ENCODE measurements at places on chromosomes 2 and 18.

- no peak for DNase-seq
These were observed 180.9 kb upstream of the ALKAL2 start for GRCh38 chr2:468648-469336.

GRCh38 chr2:159941729-159942128, 120.7 kb downstream of the PLA2R1 start:
- DNase-seq = no peak

- DNase-seq = no peak
These were observed 29.7 kb downstream of the MAP3K2 start for GRCh38 chr2:127358044-127358443.

- DNase-seq = no peak
These were observed 41.0 kb downstream of the SLC66A3 start for GRCh38 chr2:11196246-11196645.

- DNase-seq = peak; percentile 47
These were observed 88.8 kb upstream of the ASB18 start for GRCh38 chr2:236352761-236353593.

- no peak for DNase-seq
These were observed 13.3 kb downstream of the DAPL1 start for GRCh38 chr2:158808426-158808825.

GRCh38 chr2:236367506-236368289, 103.5 kb upstream of the ASB18 start:
- no peak for DNase-seq

- no peak for DNase-seq
These were observed 242.9 kb downstream of the ZNF516 start for GRCh38 chr18:76252139-76252538.

- DNase-seq = no peak
These were observed 50.6 kb downstream of the PMAIP1 start for GRCh38 chr18:59950215-59950944.

- DNase-seq = no peak
These were observed 39.6 kb downstream of the REV1 start for GRCh38 chr2:99450199-99450598.

GRCh38 chr2:161991991-161992390, 82.0 kb downstream of the DPP4 start:
- no peak for DNase-seq

GRCh38 chr18:63684718-63685117, 18.0 kb upstream of the SERPINB11 start:
- DNase-seq = no peak

DNA sequence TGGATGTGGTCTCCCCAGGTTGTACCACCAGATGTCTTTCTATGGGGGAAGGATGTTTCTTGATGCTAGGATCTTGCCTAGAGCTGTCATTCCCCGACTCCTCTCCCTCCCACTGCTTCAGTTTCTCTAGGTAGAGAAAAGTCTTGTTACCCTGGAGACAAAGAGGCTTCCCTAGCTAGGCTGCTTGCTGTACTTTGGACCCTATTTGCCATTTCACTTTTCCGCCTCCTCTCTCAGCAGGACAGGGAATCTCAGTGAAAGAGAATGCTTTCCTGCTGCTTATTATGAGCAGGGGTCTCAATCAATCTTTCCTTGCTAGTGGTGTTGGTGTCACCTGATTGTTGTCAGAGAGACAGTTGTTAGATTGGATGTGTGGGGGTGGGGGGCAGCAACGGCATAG, 818.8 kb upstream of the GYPC start:
- DNase-seq = no peak

GRCh38 chr2:8159211-8159965, 522.5 kb upstream of the ID2 start:
- no peak for DNase-seq

GRCh38 chr2:54161660-54162424, 46.4 kb downstream of the ACYP2 start:
- DNase-seq = peak; percentile 26

DNA sequence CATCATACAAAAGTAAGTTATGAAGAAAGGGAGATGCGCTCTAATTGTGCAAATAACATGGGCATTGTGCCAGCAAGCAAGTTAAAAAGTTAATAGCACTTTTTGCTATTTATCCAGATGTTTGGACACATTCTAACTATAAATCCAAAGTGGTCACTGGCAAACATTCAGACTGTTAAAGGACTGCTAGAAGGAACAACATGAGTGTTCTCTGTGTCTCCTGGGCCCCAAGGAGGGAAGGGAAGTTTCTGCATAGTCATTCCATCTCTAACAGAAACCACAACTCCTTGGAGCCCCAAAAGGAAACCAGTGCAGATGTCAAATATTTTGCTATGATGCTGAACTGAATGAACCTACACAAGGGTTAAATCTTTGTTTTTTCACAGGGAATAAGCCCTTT, 213.3 kb upstream of the HNRNPA3 start:
- peak; percentile 21 for DNase-seq

- DNase-seq = no peak
These were observed 138.9 kb downstream of the PTH2R start for GRCh38 chr2:208545403-208546042.

GRCh38 chr2:215772003-215772402, 241.3 kb downstream of the MREG start:
- DNase-seq = peak; percentile 96

- no peak for DNase-seq
These were observed 349.7 kb upstream of the ST6GAL2 start for GRCh38 chr2:107235491-107236254.

DNA sequence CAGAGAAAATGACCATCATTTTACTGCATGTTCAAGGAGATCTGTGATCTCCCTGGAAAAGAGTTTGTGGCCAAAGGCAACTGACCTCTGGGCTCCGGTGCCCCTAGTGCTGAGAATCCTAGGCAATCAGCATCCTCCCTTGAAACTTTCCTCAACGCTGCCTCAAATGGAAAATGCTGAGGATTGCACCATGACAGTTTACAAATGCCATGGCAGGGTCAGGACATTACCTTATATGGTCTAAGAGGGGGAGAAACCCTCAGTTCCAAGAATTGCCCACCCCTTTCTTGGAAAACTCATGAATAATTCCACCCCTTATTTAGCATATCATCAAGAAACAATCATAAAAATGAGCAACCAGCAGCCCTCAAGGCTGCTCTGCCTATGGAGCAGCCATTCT, 48.3 kb downstream of the ALPK2 start:
- peak; percentile 77 for DNase-seq

- DNase-seq = no peak
These were observed 187.0 kb downstream of the OSR1 start for GRCh38 chr2:19171409-19171808.

- DNase-seq = no peak
These were observed 479.4 kb upstream of the MYT1L start for GRCh38 chr2:2810504-2810903.

GRCh38 chr2:151299920-151300539, 10.6 kb upstream of the NMI start:
- DNase-seq = peak; percentile 43

- DNase-seq = no peak
These were observed 86.0 kb upstream of the MAPK4 start for GRCh38 chr18:50473881-50474280.

- peak; percentile 61 for DNase-seq
These were observed 316.2 kb downstream of the CDH2 start for GRCh38 chr18:27860701-27861107.

DNA sequence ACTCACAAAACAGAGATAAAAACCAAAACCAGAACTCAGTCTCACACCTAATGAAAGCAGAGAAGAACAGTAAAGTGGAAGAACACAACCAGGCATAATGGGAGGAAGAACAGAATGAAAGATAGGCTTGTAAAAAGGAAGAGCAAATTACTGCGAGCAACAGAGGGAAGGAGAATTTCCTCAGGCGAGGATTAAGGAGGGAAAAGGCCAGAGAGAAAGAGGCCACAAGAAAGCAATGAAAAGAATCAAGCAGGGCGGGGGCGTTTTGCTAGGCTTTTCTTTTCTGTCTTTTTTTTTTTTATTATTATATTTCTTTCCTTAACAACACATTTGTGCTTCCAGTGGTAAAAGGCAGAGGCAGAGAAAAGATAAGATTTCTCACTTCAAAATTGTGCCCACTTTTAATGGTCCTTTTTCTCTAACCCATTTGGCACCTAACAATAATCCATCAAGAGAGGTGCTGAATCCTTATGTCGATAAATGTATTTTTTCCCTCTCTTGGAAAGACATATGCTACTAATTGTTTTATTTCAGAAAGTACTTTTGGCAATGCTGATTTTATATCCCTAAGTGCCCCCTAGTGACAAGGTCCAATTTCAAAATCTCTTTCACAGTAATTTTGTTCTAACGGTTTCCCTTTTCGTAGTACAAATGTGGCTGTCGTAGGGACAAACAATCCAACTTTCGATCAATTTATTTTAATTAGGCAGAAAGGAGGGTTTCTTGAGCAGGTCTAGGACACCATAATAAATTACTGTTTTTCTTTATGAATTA, 138.7 kb upstream of the AQP4 start:
- peak; percentile 28 for DNase-seq

- peak; percentile 97 for DNase-seq
These were observed 36.4 kb downstream of the PRKRA start for GRCh38 chr2:178414266-178415247.

DNA sequence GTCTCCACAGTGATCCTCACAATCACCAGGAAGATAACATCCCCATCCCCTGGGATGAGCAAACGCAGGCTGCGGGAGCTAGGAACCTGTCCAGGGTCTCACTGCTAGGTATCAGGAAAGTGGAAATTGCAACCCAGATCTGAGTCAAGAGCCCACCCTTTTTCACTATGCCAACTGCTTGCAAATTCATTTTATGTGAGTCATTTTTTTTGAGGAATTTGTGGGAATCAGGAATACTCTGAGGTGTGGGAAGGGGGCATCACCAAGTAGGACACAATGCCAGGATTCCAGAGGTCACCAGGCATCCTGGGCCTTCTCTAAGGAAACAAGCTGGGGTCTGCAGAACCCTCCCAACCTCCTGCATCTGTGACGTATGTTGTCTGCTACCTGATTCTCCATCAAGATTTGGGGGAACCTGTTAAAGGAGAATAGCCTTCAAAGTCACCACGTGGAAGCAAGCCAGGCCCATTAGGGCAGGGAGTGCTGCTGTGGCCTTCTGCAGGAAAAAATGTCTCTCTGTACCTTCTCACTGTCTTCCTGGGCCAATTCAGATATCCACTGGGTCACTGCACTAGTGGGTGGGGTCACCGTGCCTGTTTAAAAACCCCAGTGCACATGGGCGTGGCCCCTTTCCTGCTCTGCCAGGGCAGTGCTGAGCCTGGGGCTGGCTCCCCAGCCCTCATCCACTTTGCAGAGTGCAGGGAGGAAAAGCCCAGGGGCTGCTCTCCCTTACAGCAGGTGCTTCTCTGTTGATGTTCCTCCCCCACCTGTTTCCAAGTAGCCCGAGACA, 50.2 kb downstream of the MCFD2 start:
- no peak for DNase-seq

- no peak for DNase-seq
These were observed 123.3 kb downstream of the PRKCE start for GRCh38 chr2:45774688-45775244.

- peak; percentile 47 for DNase-seq
These were observed 55.8 kb downstream of the ASXL2 start for GRCh38 chr2:25822190-25823117.

GRCh38 chr18:61703508-61703907, 189.3 kb downstream of the RNF152 start:
- DNase-seq = no peak

GRCh38 chr2:129056309-129056958, 737.8 kb upstream of the HS6ST1 start:
- no peak for DNase-seq

GRCh38 chr2:173184031-173185004, 108.7 kb downstream of the MAP3K20 start:
- peak; percentile 97 for DNase-seq

GRCh38 chr18:35875566-35875965, 96.9 kb upstream of the RMP24 start:
- no peak for DNase-seq

All from cardiac muscle cell (in vitro differentiated cells and primary cell).